Hair follicular keratinocyte (primary cell): ENCODE measurements at places on chromosomes 1 and 21. TPM values are rescaled to one million over a fixed set of nuclear protein-coding genes. Genes with fewer than 3 reads are reported as not detected.

The KRTAP19-3 gene
- total RNA-seq: not detected in 2 replicates

The OR6F1 gene
- not detected in 2 replicates for total RNA-seq

The GLMN gene
- total RNA-seq: 6.8 and 9.4 TPM in 2 replicates

The NBPF4 gene
- not detected in 2 replicates for total RNA-seq

The FAM3B gene
- not detected in 2 replicates for total RNA-seq

The DEPDC1 gene
- total RNA-seq: 7.5 and 21.8 TPM in 2 replicates

The LCE3D gene
- total RNA-seq: 6.0 TPM in 1 of 2 replicates, not detected in the other

The SOAT1 gene
- total RNA-seq: 10.0 and 12.5 TPM in 2 replicates

The DMRTB1 gene
- not detected in 2 replicates for total RNA-seq

The NR5A2 gene
- total RNA-seq: not detected in 2 replicates

The OLFML2B gene
- 0.08 and 0.27 TPM in 2 replicates for total RNA-seq

The CASP9 gene
- 3.7 and 6.6 TPM in 2 replicates for total RNA-seq

The CACNA1S gene
- not detected in 2 replicates for total RNA-seq

The ZNF648 gene
- total RNA-seq: not detected in 2 replicates

The OR2T11 gene
- total RNA-seq: not detected in 2 replicates

The TNFRSF8 gene
- 0.04 TPM in 1 of 2 replicates, not detected in the other for total RNA-seq

The PCNX2 gene
- 11.2 and 26.1 TPM in 2 replicates for total RNA-seq

The ENAH gene
- 34.5 and 48.3 TPM in 2 replicates for total RNA-seq

The APOBEC4 gene
- total RNA-seq: not detected in 2 replicates
